NCI-H1694 treated with DMSO at 0.1 percent for 48 hours (cell line): ENCODE measurements at places on chromosomes 6 and 20.

DNA sequence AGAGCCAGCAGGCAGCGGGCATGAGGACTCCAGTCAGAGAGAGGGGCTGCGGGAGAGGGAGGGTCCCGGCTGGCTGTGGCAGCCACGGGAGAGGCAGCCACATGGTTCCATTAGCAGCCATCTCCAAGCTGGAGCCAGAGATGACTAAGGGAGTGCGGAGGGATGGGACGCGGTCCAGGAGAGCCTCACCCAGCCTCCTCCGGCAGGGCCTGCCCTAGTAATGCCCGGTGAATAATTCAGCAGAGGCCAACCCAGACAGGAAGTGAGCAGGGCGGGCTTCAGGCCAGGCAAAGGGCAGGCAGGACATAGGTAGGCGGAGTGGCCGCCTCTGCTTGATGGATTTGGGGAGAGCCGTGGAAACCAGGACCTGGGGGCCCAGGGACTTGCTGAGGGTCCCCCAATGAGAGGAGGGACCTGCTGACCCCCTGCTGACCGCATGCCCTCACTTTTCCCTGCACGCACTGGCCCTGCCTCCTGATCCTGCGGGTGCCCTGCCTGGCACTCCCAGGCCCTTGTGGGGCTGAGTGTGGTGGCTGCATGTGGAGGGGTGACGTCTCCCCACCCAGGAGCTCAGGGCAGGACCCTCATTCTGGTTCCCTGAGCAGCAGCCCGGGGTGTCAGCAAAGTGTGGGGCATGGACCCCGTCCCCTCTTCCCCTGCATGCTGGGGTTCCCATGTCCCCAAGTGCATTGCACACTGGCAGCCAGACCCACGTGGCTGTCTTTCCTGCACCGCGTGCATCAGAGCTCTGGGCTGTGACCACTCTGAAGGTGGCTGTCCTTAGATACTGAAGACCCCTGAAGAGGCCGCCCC, 51.8 kb upstream of the SLCO4A1 start:
- no peak for DNase-seq

GRCh38 chr6:25237579-25237978, 41.6 kb upstream of the CARMIL1 start:
- DNase-seq = no peak

GRCh38 chr20:51731731-51732095, 36.5 kb downstream of the ATP9A start:
- no peak for DNase-seq

DNA sequence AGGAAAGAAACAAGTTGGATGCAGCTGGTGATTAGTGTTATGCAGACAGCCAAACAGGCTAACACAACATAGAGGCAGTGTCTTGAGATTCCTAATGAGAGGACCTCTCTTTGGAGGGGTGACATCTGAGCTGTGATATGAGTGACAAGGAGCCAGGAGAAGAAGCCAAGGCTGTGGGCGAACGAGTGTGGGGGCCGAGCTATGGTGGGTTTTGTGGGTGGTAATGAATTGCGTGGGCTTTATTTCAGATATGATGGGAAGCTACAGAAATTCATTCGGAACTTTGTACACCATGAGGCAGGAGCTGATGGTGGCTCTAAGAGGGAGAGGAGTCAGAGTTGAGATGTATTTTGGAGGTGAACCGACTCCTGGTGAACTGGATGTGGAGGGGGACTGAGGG, 250.8 kb upstream of the RNF24 start:
- DNase-seq = no peak

DNA sequence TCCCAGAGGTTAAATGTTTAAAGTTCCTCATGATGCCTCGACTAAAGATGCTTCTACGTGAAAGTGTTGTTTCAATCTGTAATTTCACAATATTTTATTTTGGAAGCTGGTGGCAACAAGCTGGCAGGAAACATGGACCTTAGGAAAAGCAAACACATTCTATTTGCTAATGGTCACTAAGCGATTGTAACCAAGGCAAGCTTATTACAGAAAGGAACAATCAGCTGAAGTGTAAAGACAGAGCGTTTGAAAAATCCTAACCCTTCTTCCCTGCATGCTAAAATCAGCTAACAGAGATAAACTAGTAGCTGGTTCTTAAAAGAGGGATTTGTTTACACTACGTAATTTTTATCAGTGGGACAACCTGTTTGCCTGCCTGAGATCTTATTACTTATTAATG, 50.0 kb downstream of the IL20RA start:
- DNase-seq = no peak

DNA sequence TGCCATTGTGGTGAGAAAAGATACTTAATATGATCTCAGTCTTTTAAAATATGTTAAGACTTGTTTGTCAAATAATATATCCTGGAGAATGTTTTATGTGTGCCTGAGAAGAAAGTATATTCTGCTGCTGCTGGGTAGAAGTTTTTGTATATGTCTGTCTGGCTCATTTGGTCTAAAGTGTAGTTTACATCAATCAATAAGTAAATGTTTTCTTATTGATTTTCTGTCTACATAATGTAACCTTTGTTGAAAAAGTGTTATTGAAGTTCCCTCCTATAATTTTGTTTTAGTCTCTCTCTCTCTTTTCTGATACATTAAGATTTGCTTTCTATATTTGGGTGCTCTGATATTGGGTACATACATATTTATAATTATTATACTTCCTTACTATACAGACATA, 201.2 kb downstream of the THBS2 start:
- DNase-seq = no peak

DNA sequence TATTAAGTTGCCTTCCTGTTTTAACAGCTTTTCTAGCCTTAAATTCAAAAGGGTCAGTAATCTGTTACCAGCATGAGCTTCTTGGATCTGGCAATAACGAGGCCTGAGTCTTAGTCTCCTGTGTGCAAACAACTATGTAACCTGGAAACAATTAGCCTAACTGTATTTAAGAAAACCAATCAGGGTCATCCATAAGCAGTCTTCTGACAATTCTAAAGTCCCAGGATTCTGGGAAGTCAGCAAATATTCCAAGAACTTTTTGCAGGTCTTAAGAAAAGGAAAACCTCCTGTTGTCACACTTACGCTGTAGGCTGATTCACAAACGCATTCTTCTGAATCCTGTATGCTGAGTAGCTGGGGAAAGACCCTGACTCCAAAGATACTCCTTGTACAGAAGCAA, 90.4 kb downstream of the COL12A1 start:
- DNase-seq = no peak

- DNase-seq = no peak
These were observed 45.4 kb downstream of the CEP162 start for GRCh38 chr6:84182001-84182400.

DNA sequence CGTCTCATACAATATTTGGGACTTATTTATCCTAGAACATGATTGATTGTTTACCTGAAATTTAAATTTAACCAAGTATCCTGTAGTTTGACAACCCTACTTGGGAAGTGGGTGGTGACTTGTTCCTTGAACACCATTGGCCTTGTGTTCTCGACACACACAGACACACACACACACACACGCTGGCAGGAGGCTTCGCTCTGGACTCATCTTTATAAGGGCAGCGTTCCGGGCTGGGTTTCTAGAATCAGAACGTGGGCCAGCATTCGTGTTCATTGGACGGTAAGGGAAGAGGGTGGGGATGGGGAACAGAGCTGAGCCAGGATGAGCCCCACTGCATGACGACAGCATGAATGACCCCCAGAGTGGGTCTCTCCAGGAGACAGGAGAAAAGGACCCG, 16.2 kb upstream of the SSTR4 start:
- no peak for DNase-seq

DNA sequence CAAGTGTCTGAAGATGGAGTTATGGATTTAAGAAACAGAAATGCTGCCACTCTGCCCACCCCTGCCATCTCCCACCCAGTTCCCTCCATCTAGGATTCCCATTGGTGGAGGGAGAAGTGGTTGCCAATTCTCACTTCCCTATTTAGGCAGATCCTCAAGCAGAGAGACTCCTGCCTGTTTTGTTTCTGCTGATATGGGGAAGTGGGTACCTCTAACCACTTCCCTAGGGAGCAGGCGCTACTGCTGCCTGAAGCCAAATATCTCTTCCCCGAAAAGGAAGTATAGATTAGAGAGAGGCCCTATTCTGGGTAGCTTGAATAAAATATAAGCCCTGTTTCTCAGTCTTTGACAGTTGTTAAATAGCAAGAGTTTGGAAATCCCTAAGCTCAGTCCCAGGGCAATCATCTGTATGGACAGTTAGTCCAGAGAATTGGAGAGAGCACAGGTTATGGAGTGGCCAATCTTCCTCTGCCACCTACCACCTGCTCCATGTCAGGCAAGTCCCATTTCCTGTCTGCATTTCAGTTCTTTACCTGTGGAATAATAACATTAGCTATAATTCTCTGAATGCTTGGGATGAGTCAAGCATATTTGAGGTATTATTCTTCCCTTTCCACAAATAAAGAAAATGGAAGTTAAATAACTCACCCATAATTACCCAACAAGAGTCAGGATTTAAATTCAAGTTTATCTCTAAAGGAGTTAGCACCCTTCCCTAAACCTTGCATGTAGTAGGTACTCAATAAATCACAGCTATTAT, 2.6 kb upstream of the ADGB start:
- DNase-seq = no peak

DNA sequence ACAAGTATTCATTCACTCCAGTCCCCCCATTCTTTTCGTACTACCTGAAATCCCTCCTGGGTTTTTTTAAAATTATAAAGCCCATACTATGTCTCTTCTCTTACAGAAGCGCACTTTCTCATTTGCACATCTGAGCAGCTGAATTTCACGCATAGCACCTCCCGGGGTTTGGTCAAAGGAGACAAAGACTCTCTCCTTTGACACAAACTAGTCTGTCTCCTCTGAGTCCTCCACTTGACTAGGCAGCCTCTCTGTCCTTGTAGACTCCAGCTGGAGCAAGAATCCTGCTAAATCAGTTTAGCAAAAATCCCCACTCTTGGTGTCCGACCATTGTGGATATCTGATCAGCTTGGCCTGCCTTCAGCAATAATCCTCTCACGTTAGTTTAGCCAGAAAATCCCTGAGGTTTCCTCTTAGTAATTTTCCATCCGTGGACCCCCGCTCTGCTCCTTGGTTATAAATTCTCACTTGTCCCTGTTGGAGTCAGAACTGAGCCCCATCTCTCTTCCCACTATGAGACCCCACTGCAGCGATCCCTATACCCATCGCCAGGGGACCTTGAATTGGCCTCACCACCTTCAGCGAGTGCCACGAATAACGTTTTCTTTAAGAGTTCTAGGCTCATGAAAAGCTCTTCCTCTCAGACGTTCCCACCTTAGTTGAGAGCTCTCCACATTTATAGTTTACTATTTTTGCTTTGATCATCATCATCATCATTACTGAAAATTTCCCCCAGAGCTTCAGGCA, 29.0 kb downstream of the PDYN start:
- DNase-seq = no peak

GRCh38 chr6:143098054-143098671, 37.5 kb downstream of the AIG1 start:
- DNase-seq = peak; percentile 0

DNA sequence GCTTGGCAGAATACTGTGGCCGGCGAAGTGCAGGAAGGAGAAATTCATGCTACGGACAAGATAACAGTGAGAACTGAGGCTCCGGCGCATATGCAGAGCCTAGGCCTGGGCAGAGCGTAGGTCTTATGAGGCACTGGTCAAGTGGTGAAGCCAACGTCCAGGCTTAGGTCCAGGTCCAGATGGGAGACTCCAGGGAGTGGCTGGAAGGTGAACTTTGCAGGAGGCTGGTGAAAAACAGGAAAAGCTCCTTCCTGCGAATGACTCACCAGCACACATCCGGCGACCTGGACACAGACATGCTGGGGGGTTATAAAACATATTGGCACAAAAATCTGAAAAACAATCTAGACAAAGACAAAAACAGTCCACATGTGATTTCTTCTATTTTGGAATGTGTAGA, 15.4 kb downstream of the C6orf141 start:
- DNase-seq = no peak

DNA sequence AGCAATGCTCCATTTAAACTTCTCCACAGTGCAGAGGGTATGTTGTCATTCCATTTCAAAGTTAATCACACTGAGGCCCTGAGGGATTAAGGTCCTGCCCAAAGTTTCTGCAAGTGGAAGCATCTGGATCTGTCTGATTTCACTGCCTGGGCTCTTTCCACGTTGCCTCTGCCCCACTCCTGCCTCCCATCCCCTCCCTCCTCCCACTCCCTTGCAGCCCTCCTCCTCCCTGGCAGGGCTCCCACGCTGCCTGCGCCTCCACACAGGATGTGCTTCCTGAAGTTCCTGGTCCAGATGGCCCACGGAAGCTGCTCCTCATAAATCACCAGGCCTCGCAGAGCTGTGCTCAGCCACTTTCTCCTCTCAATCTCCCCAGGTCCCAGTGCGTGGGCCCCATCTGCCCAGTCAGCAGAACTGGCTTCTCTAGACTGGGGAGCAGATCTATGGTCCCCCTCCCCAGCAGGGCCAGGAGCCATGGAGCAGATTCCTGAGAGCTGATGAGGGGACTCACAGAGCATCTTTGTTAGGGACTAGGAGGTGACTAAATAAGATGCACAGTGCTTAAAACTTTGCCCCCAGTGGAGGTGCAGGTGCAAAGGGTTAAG, 65.4 kb upstream of the MAFB start:
- DNase-seq = peak; percentile 13

DNA sequence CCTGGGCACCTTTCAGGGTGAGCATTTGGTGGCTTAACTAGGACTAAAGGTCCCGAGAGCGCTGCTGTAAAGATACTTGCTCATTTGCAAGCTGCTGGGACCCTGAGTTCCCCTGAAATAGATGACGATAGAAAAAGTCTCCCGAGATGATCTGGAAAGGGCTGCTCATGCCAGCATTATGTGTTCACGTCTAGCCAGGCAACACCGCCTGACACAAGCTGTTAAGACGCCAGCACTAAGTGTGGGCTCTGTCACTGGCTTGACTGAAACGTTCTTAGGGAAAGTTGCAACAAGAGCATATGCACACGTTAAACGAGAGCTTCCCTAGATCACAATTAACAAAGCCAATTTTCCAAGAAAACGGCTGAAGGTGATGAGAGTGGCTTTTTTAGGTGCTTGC, 113.7 kb downstream of the SLC23A2 start:
- DNase-seq = no peak

- DNase-seq = peak; percentile 20
These were observed 88.9 kb upstream of the ELOVL5 start for GRCh38 chr6:53437557-53438202.

- DNase-seq = no peak
These were observed 114.9 kb downstream of the MAP3K5 start for GRCh38 chr6:136677344-136677743.

- DNase-seq = peak; percentile 76
These were observed 17.0 kb downstream of the GPX5 start for GRCh38 chr6:28542440-28543296.

GRCh38 chr6:12401200-12401599, 111.0 kb downstream of the EDN1 start:
- DNase-seq = no peak

- DNase-seq = peak; percentile 7
These were observed 398 bp downstream of the ZBTB2 start for GRCh38 chr6:151390851-151391470.

- no peak for DNase-seq
These were observed 9.6 kb downstream of the MOXD1 start for GRCh38 chr6:132391391-132392269.

DNA sequence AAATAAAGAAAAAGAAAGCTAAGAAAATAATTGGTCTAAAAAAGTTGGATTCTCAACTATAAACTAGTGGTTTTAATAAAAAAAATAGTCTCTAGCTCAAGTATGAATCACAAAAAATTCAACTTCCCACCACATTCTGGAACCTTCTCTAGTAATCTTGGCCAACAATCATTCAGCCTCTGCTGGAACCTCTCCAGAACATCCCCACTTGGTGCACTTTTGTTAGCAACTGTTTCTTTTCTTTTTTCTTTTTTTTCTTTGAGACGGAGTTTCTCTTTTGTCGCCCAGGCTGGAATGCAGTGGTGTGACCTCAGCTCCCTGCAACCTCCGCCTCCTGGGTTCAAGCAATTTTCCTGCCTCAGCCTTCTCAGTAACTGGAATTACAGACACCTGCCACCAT, 35.7 kb downstream of the TXLNB start:
- DNase-seq = no peak

GRCh38 chr6:134288538-134289203, 29.2 kb downstream of the SGK1 start:
- DNase-seq = no peak
